ENCODE measurements at places on chromosomes 6 and 20.

DNA sequence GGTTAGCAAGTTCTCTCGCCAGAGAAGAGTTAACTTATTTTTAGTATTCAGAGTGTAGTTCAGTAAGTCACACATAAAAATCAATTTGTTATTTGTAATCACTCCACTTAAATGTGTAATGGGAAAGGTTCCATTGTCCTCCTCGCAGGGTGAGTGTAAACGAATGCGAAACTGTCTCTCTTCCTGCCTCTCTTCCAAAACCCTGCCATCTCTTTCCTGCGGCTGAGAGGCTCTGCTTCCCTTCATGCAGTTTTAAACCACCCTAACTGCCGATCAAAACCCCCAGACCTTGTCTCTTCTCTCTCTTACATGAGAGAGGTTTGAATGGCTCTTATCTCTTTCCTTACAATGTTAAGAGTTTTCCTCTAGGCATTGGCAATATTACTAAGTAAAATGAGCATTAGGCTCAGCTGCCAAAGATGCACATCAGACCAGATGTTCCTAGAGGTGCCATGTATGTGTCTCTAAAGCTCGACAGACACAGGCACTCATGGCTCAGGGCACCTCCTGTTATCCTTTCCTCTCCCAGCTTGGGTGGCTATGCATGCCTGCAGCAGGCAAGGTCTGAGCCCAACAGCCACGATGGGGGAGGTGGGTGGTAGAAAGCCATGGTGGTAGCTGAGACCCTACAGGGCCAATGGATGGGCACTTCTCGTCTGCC is 91.2 kb downstream of the JARID2 start:
- DNase-seq = no peak

GRCh38 chr6:121441477-121441876 is 6.0 kb downstream of the GJA1 start:
- no peak for DNase-seq

DNA sequence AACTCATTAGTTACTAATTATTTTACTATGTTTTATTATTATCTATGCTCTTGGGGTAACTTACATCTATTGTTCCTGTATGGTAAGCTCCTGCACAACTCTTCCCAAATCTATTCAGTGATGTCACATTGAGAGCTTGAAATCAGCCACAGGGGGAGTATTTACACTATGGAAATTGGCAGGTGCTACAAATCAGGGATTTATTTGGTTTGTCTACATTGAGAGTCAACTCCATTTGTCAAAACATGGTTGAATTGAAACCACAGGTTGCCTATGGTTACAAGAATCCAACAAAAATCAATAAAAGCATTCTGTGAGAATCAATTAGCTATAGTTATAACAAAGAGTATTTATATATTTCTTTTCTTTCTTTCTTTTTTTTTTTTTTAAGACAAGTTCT is 3.9 kb upstream of the FITM2 start:
- DNase-seq = no peak

DNA sequence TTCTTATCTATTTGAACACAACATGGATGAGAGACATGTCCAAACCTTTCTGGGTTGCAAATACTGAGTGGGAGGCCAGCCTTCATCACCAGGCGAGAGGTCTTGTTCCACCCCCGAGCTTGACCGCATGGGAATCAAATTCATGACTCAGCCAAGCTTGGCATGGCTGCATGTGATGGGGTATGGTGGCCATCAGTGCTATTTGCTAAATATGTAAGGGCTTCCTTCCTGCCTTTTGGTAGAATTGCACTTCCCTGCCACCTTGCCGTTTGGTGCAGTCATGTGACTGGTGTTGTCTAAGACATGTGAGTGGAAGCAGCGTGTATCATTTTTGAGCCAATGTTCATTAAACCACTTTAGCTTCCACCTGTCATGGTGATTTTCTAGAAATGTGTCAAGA is 508.9 kb upstream of the SULF2 start:
- no peak for DNase-seq
